Natural killer cell treated with Interleukin-12 subunit alpha and Interleukin-12 subunit beta and Interleukin-15 and Interleukin-18, amount 100 ng/mL, for 72 hours (primary cell): ENCODE measurements at places on chromosomes 13 and 19. TPM values are rescaled to one million over a fixed set of nuclear protein-coding genes. Genes with fewer than 3 reads are reported as not detected.
A peak's percentile ranks its signal among the peaks of the same experiment; 100 is the strongest.

Gene NLRP7
- 1.1 TPM for total RNA-seq

Gene TRPC4
- total RNA-seq = not detected

GRCh38 chr19:12675399-12675798, 6.3 kb downstream of the DHPS start:
- no peaks in the 10 kb centered on the region for H3K27me3 ChIP-seq
- peaks cover 35% of the 10 kb centered on the region for H3K4me1 ChIP-seq
- no peak overlapping the region for H3K4me3 ChIP-seq
- no peak overlapping the region for H3K27ac ChIP-seq
- DNase-seq = no peak

DNA sequence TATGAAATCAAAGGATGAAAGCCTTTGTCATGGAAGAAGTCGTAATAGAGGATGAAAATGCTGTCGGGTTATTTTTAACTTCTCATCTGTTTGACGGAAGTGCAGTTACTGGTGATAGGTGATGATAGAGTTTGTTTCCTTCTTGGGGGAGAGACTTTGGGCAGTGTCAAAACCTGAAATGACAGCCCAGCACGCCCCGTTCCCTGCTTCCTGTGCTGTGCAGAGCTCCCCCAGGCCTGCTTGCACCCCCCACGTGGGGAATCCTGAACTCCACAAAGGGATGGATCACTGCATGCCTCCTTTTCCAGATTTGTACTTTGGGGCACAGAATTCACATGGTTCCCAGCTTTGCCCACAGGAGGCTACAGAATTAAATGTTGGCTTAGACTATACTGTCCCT, 102.7 kb downstream of the ATP11A start:
- peak overlapping the region; percentile 24 for H3K27ac ChIP-seq
- H3K36me3 ChIP-seq = peaks cover 6% of the 10 kb centered on the region
- H3K27me3 ChIP-seq = no peaks in the 10 kb centered on the region
- DNase-seq = no peak
- no peak overlapping the region for H3K4me3 ChIP-seq

DNA sequence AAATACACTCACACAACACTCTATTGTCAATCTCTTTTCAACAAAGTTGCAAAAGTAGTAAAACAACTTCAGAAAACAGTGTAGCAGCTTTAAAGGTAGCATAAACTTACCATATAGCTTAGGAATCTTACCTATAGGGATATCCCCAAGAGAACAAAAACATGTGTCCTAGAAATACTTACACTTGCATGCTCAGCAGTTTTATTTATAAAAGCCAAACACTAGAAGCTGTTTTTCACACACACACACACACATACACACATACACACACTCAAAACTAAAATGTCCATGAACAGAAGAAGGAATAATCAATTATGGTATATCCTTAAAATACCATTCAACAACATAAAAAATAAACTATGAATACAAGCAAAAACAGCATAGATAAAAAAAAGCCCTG, 11.7 kb downstream of the ZNF773 start:
- H3K27me3 ChIP-seq = no peaks in the 10 kb centered on the region
- H3K36me3 ChIP-seq = peaks cover 73% of the 10 kb centered on the region
- no peak overlapping the region for H3K27ac ChIP-seq
- H3K4me1 ChIP-seq = no peaks in the 10 kb centered on the region
- no peak for DNase-seq

Gene ZNF709
- 1.3 TPM for total RNA-seq

GRCh38 chr19:55580628-55581144, at the start of gene ZNF579:
Gene ZNF579 (minus strand): TSS chr19:55580848. CDS start chr19:55579639, 1,209 bp downstream.
- peaks cover 27% of the 10 kb centered on the region for H3K4me1 ChIP-seq
- H3K27ac ChIP-seq = peak within 1 kb of the TSS; percentile 65
- peak within 1 kb of the TSS; percentile 89 for H3K4me3 ChIP-seq

DNA sequence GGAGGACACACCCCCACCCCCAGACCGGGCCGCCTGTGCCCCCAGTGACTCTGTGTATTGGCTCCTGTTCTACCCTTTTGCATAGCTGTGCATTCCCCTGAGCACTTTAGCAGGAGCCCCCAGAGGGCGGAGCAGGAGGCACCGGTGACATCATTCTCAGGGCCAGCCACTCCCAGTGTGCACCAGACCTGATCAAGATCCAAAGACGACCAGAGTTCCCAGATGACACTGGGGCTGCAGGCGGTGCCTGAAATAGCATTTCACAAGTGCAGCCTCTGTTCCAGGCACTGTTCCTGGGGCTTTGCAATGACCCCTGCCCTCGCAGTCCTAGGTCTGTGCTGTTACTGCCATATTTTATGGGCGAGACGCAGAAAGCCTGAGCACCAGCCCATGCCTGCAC, 14.5 kb upstream of the PTPRS start:
- peaks cover 25% of the 10 kb centered on the region for H3K27me3 ChIP-seq
- H3K27ac ChIP-seq = no peak overlapping the region
- no peak overlapping the region for H3K4me3 ChIP-seq
- H3K36me3 ChIP-seq = no peaks in the 10 kb centered on the region
- no peaks in the 10 kb centered on the region for H3K4me1 ChIP-seq
- no peak for DNase-seq

DNA sequence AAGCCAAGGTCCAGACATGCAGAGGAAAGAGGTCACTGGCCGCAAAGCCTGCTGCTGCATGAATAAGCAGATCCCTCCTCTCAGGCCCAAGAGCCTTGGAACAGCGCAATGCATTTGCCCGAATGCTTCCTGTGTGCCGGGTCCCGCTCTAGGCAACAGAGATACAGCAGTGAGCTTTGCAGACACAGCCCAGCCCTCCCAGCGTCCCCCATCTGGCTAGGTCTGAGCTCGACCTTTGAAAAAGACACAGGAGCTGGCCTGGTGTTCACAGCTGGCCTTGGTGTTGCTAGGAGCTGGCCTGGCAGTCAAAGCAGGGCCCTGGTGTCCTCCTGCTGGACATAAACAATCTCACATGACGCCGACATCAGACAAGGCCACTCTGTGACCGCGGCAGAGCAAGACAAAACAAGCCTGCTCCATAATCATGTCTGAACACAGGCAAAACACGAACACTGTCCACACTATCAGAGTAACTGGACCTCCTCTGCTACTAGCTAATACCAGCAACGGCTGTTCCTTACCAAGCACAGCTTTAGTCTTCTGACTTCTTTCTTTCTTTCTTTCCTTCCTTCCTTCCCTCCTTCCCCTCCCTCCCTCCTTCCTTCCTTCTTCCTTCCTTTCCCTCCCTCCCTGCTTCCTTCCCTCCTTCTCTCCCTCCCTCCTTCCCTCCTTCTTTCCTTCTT, 5.7 kb upstream of the PEX11G start:
- H3K27me3 ChIP-seq = peaks cover 24% of the 10 kb centered on the region
- no peak overlapping the region for H3K27ac ChIP-seq
- no peak for DNase-seq
- peaks cover 28% of the 10 kb centered on the region for H3K4me1 ChIP-seq

GRCh38 chr19:54905803-54906511, at the start of gene NCR1:
Gene NCR1 (plus strand): TSS chr19:54906148. CDS start chr19:54906188, 40 bp downstream.
- peaks cover 44% of the 10 kb centered on the region for H3K4me1 ChIP-seq
- H3K27me3 ChIP-seq = no peaks in the 10 kb centered on the region
- peaks cover 6% of the 10 kb centered on the region for H3K36me3 ChIP-seq
- peak within 1 kb of the TSS; percentile 91 for H3K4me3 ChIP-seq
- peak; percentile 93 for DNase-seq

Gene PPFIA3
- total RNA-seq = 7.0 TPM

Gene PPP1R37
- 18.1 TPM for total RNA-seq
